ENCODE measurements at places on chromosomes 1 and 21. TPM values are rescaled to one million over a fixed set of nuclear protein-coding genes. Genes with fewer than 3 reads are reported as not detected.

DNA sequence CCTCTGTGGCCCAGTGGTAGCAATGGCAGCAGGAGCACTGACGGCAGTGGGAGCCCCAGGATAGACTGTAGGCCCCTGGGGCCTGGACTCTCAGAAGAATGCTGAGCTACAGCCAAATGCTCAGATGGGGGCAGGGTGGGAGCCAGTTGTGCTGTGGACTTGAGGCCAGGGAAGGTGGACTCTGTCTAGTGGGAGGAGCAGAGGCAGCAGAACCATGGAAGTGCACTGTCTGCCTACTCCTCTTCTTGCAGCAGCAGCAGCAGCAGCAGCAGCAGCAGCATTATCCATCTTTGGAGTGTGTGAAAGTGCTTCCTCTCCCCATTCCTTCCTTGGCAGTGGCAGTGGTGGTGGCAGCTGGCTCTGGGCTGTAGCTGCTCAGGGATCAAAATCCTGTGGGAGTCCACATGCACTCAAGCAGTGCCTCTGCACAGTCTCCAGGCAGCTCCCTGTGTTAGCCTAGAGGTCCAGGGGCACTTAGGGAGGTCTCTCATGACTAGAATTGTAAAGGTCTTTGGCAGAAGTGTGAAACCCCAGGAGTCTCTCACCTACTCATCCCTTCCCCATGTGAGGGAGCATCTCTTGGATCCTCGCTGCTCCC, 917.9 kb upstream of the B3GALT2 start:
- no peak for DNase-seq

- peak; percentile 29 for DNase-seq
Measured at GRCh38 chr1:170619241-170620028, 44.5 kb upstream of the PRRX1 start.

DNA sequence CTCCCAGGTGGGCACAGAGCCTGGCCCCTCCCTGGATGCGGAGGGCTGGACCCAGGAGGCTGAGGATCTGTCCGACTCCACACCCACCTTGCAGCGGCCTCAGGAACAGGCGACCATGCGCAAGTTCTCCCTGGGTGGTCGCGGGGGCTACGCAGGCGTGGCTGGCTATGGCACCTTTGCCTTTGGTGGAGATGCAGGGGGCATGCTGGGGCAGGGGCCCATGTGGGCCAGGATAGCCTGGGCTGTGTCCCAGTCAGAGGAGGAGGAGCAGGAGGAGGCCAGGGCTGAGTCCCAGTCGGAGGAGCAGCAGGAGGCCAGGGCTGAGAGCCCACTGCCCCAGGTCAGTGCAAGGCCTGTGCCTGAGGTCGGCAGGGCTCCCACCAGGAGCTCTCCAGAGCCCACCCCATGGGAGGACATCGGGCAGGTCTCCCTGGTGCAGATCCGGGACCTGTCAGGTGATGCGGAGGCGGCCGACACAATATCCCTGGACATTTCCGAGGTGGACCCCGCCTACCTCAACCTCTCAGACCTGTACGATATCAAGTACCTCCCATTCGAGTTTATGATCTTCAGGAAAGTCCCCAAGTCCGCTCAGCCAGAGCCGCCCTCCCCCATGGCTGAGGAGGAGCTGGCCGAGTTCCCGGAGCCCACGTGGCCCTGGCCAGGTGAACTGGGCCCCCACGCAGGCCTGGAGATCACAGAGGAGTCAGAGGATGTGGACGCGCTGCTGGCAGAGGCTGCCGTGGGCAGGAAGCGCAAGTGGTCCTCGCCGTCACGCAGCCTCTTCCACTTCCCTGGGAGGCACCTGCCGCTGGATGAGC, 34.2 kb downstream of the TRIM11 start:
- peak; percentile 28 for DNase-seq

GRCh38 chr1:119150150-119150549, 9.7 kb upstream of the WARS2 start:
- DNase-seq: no peak

- DNase-seq: no peak
Measured at GRCh38 chr1:39508266-39508665, 16.8 kb downstream of the BMP8A start.

The MRPS21 gene
- 109 TPM for total RNA-seq

GRCh38 chr1:227808566-227808965, 6.9 kb upstream of the PRSS38 start:
- peak; percentile 52 for DNase-seq

DNA sequence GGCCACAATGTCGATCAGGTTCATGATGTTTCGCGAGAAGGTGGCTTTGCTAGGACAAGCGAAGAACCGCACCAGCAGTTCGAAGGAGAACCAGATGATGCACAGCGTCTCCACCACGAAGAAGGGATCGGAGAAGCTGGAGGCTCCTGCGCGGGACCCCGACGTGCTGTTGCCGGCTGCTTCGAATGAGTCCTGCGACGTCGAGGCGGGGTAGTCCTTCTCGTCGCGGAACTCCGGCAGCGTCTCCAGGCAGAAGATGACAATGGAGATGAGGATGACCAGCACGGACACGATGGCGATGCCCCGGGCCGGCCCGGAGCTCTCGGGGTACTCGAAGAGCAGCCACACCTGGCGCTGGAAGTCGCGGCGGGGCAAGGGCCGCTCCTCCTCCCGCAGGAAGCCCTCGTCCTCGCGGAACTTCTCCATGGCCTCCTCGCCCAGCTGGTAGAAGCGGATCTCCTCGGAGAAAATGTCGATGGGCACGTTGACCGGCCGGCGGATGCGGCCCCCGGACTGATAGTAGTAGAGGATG, 869 bp downstream of the KCNA3 start:
- DNase-seq: no peak

DNA sequence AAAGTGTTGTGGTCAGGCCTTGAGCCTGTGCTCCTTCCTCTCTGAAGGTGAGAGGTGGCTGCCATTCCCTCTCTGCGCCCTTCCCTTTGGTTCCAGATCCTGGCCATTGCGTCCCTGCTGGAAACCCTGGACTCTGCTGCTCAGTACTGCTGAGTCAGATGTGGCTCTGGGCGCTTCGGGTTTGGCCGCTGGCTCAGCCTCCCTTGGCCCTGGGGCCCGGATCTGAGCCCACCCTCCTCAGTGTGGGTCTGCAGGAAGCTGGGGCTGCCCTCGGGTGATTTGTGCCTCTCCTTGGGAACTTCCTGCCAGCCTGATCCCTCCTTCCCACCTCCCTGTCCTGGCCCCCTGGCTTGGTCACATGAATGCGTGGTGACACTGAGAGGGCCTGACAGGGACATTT, 32.2 kb downstream of the QSOX1 start:
- DNase-seq: no peak

- no peak for DNase-seq
Measured at GRCh38 chr1:36989241-36989640, 45.1 kb downstream of the GRIK3 start.
